Stimulated activated CD4-positive, alpha-beta T cell treated with anti-CD3 and anti-CD28 coated beads, Interleukin-4, amount 100 ng/mL, for 24 hours (primary cell): ENCODE measurements at places on chromosomes 12 and 14.

DNA sequence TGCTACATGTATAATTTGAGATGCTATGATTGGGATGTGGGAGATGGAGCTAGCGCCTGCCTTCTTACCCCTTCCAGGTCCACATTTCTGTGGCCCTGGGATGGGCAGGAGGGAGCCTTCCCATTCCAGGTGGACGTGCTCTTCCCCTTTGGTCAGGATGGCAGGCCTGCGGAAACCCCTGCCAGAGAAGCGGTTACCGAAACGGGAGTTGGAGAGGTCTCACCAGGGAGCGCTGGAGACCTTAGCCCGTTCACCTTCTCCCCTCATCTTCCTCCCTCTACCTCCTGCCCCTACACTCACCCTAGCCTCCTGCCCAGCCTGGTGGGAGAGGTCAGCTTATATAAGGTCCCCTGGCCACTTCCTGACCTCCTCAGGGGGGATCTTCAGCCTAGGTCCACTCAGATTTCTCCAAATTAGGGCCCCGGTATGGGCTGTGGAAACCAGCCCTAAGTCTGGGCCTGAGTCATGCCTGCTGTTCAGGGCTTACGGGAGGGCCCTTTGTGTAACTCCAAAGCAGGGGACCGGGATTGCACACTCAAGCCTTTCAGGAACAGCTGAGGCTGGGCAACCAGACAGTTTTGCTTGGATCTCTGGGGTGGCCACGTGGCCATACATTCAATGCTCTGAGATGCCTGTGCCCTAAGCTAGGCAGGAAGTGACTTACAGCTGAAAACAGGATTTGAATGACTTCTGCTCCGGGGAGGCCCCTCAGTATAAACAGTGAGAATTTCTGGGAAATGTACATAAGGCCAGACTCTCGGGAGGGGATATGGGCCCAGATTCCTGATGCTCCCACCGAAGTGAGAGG lies 10.2 kb upstream of the MEG3 start:
- no peak for DNase-seq

GRCh38 chr12:25496098-25496587 lies 56.9 kb downstream of the LMNTD1 start:
- no peak for DNase-seq

GRCh38 chr12:34341362-34341733 lies 319.1 kb downstream of the ALG10 start:
- no peak for DNase-seq

GRCh38 chr14:98953551-98954348 lies 318.2 kb downstream of the BCL11B start:
- DNase-seq, result no peak

- DNase-seq, result no peak
These were observed 20.6 kb downstream of the ST8SIA1 start for GRCh38 chr12:22313963-22314330.

DNA sequence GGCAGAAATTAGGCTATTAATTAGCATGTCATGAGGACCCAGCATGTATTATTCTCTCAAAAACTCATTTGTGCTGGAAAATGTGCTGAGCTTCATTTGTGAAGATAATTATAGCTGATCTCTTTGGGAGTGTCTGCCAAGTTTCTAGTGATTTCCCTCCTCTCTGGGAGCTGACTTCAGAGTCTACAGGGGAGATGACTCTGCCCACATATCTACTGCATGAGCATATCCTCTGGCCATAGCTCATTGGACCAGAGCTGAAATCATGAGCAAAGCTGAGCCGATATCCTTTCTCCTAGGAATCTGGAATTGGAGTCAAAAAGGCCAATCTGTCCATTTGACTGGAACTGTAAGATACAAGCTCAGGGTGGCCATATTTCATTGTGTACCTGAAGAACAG lies 5.9 kb downstream of the CCDC198 start:
- DNase-seq, result no peak

- DNase-seq, result no peak
These were observed 3.7 kb upstream of the ANKLE2 start for GRCh38 chr12:132765361-132765760.

DNA sequence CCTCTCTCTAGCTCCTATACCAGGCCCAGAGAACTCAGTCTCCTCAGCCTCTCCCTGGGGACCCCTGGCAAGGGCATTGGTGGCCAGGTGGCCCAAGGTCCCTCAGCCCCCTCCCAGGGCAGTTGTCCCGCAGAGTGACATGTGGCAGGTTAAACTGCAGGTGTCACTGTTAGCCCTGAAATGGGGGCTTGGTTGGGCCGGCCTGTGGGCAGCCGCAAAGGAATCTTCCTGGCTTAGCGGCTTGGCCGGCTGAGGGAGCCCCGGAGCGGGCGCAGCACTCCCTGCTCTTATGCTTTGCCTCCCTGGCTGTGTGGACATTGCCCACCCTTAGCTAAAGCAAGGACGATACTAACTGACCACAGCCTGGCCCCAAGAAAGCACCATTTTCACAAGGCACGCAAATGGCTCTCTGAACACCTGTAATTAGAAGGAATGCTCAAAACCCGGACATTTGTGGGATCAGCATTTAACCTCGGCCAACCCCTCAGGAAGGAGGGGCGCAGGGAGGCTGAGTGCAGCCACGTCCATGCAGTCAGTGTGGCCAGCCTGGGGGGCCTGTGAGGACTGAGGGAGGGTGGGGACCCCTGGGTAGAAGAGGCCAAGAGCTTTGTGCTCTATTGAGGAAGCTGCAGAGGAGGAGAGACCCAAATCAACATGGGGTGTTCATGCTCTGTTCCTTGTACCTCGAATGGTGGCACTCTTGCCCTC lies 82.2 kb downstream of the PAPOLA start:
- peak; percentile 10 for DNase-seq

- no peak for DNase-seq
These were observed at the start of gene SERPINA1 for GRCh38 chr14:94388384-94389103. Gene SERPINA1, minus strand, starts transcription at chr14:94388602. Its CDS starts 5,365 bp downstream, at chr14:94383237.

GRCh38 chr12:113066813-113067400 lies 10.4 kb downstream of the DTX1 start:
- DNase-seq, result no peak

DNA sequence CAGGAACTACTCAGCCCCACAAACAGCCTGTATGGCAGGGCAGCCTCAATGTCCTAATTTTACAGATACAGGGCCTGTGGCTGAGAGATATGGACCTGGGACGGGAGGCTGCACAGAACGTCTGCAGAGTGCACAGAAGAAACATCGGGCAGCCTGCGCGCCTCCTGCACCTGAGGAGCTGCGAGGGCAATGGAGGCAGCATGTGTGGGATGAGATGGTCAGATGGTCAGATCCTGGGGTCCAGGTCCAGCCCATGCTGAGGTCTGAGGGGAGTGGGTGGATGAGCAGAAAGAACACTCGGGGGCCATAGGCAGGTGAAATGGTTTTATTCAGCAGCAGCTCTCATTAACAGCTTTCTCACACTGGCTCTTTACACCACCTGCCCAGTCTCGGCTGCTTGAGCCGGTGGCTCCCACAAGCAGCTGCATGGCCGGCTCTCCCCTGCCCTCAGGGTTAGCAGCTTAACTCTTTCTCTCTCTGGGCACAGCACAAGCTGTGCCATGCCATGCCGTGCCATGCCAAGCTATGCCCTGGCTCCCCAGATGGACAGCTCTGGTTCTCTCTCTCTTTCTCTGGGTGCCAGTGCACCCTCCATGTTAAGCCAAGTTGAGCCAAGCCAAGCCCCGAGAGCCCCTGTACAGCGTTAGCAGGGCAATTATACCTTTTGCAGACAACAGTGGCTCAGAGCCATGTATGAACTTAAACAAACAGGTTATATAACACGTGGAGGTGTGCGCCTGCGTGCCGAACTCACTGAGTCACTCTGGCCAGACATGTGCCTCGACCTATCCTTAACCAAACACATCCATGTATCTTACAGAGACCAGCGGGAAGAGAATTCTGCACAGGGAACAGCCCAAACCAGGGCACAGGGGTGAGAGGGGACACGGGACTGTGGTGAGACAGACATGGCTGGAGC lies 47.6 kb downstream of the RIMBP2 start:
- DNase-seq, result no peak

DNA sequence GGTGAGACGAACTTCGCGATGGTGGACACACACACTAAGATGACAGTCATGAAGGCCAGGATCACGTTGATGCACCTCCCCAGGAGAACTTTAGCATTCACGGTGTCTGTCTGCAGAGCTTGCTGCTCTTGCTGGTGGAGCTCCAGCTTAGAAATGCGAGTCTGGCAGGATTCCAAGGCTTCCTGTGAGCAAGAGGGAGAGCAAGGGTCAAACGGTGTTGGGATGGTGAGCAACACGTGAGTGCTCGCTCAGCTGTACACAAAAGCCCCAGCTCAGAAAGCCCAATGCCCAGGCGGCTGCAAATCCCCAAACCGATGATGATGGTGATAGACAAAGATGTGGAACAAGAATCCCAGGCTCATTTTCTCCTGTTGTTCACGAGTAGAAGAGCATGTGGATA lies 78.8 kb downstream of the TMCC3 start:
- no peak for DNase-seq

DNA sequence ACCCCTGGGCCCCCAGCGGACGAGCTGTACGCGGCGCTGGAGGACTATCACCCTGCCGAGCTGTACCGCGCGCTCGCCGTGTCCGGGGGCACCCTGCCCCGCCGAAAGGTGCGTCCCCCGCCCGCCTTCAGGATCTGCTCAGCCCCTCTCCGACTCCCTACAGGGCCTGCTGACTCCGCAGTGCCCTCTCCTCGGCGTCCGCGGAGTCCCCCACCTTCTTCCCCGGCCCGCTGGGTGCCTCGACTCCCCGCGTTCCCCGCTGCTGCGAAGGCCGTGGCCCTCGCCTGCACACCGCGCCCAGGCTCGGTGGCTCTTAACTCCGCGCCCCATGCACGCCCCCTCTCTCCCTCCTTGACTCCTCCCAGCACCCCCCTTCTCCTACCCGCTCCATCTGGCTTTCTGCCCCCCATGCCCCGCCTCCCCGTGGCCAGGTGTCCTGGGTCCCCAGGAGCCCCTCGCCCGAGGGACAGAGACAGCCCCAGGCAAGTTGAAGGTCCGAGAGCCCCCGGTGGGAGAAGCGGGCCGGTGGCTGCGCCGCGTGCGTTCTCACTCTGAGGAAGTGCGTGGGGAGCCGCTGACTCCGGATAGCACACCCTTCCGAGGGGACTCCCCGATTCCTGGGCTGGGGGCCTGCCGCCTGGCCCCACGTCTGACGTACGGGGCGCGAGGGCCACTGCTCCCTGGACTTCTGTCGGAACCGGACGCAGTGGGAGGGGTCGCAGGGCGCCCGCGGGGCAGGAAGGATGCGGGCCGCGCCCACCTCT lies 594 bp downstream of the TAMALIN start:
- peak; percentile 49 for DNase-seq

GRCh38 chr12:100566887-100567637 lies 6.4 kb upstream of the GAS2L3 start:
- DNase-seq, result no peak

- DNase-seq, result no peak
These were observed 219.3 kb upstream of the FLRT2 start for GRCh38 chr14:85310491-85311272.

GRCh38 chr14:92475451-92476187 lies 38.0 kb upstream of the RIN3 start:
- DNase-seq, result no peak

- DNase-seq, result no peak
These were observed 7.0 kb downstream of the TMEM179 start for GRCh38 chr14:104597576-104597975.

DNA sequence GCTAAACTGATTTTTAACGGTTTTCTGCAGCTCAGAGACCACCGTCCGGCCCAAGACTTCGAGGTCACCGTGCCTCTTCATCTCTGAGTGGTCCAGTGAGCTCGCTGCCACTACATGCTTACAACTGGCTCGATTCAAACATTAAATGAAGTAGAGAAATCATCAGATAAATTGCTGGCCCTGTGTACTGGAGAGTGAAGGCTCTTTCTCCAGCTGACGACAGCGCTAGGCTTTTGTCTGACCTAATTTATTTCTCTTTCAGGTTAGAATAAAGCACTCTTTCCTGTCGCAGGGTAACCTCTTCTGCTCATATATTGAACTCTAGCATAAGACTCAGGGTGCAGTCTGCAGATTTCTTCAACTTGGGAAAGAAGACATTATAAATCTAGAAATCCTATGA lies 6.4 kb downstream of the BCL11B start:
- DNase-seq, result no peak

GRCh38 chr14:74882103-74882920 lies 596 bp downstream of the DLST start:
- DNase-seq, result peak; percentile 59

- DNase-seq, result no peak
These were observed 47.0 kb upstream of the LGR5 start for GRCh38 chr12:71392521-71393145.

DNA sequence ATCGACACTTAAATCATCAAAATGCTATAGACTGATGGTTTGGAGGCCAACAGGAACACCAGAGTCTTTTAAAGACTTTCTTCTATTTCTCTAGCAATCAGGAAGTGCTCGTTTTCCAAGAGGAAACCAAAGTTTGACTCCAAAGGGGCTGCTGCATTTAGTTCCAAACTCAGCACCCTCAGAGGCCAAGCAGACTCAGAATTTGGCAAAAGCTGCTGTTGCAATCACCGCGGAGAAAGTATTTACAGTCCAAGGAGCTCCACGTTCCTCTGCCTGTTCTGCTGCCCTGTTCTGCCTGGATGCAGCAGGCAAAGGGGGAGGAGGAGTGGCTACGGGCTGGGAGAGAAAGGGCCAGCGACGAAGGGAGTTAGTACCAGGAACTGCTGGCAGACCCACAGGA lies 325.1 kb downstream of the BCL11B start:
- no peak for DNase-seq

DNA sequence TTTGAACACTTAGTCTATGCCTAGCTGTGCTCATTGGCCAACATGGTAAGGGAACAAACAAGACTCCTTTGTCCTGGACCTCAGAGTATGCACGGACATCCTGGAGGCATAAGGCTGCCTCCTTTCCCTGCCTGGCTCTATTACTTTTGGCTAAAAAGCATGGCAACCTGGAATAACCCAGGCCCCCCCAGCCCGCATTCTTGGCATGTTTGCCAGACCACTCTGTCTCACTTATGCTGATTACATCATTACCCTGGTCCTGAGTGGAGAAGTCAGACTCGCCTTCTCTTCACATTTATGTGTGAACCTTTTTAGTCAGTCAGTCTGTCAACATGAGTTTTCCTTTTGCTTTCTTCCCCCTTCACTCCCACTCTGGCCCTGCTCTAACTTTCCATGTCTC lies 58.0 kb upstream of the ELK3 start:
- DNase-seq, result no peak

DNA sequence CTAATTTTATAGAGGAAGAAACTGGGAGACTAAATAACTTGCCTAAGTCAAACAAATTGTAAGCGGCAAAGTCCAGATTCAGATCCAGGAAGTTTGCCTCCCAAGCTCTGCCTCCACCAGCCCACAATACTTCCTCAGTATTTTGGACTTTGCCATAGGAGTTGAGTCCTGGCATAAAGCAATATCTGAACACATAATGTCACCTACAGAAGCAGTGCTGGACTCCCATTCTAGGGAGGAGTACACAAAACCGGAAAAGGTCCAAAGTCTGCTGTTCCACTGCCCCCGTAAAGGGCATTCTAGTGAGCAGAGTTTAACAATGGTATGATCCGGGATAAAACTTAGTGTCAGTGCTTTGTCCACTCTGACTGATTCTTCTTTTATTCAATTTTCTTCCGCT lies 340.5 kb downstream of the FUT8 start:
- DNase-seq, result no peak

GRCh38 chr14:60681271-60681670 lies 32.0 kb upstream of the SIX1 start:
- DNase-seq, result no peak
